Stimulated activated CD8-positive, alpha-beta memory T cell treated with anti-CD3 and anti-CD28 coated beads, Interleukin-4, amount 100 ng/mL, for 1 hour (primary cell): ENCODE measurements at places on chromosomes 11 and 22.

GRCh38 chr22:33513388-33514338, 406.6 kb downstream of the LARGE1 start:
- DNase-seq: no peak

GRCh38 chr22:29270475-29271271, 2.6 kb downstream of the EWSR1 start:
- DNase-seq: no peak

DNA sequence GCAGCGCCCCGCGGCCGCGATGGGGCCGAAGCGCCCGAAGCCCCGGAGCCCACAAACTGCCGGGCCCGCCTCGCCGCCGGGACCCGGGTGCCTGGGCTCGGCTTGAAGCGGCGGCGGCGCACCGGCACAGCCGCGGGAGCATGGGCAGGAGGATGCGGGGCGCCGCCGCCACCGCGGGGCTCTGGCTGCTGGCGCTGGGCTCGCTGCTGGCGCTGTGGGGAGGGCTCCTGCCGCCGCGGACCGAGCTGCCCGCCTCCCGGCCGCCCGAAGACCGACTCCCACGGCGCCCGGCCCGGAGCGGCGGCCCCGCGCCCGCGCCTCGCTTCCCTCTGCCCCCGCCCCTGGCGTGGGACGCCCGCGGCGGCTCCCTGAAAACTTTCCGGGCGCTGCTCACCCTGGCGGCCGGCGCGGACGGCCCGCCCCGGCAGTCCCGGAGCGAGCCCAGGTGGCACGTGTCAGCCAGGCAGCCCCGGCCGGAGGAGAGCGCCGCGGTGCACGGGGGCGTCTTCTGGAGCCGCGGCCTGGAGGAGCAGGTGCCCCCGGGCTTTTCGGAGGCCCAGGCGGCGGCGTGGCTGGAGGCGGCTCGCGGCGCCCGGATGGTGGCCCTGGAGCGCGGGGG, 346 bp downstream of the FJX1 start:
- DNase-seq: no peak

GRCh38 chr11:17394743-17395390, 6.4 kb upstream of the KCNJ11 start:
- DNase-seq: no peak

- DNase-seq: no peak
These were observed 24.7 kb downstream of the IL10RA start for GRCh38 chr11:118010738-118011461.

- DNase-seq: no peak
These were observed 2413.8 kb upstream of the RAG2 start for GRCh38 chr11:39011797-39012196.

DNA sequence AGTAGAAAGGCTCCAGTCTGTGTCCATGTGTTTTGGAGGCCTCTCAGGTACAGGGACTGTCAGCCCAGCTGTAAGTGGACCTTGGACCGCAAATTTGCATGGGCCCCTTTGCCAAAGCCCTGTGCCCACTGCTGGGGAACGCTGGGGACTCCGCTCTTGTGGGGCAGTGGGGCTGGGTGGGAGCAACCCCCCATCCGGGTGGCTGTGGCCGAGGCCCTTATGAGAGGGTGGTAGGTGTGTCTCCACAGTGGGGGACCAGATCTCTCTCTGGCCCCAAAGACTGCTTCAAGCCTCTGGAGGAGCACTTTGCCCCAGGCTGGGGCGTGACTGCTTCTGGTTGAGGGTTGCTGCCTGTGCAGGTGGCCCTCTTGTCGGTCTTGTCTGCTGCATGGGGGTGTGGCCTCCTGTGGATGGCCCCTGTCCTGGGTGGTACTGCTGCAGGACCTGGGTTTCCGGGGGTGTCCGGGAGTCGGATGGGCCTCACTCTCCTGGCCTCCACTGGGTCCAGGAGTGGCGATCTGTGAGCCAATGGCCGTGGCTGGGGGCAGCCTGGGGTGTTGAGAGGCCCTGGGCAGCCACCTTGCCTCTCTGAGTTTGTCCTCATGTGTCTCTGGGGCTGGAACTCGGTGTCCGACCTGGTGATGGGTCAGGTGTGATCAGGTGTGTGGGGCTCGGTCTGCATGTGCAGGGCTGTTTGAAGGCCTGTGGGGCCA, 15.9 kb downstream of the KCNQ1 start:
- DNase-seq: no peak

DNA sequence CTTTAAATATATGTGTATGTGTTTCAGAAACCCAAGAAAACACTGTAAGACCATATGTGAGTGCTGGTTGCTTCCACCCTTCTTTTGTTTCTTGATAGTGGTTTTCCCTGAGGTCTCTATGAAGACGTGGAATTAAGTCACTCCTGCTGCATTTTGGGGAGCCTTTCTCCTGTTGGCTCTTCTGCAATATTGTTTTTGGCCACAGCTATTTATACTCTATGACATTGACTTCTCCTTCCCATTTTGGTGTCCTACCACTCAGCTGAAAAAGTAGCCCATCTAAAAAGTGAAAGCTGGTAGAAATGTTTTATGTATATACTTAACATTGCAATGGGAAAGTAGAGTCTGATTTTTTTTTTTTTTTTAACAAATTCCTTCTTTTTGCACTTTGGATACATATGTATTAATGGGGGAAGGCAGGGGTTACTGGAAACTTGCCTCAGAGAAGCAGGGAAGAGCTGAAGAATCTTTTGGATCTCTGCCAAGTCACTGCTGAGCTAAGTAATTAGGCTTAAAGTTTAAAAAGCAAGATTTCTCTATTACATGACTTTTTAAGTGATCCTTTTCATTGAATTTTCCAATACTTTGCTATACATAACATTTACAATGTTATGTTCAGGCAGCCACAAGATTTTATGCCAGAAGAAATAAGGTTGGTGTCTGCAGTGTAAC, 1.8 kb downstream of the TTC17 start:
- no peak for DNase-seq

- no peak for DNase-seq
These were observed 5.9 kb downstream of the OR51T1 start for GRCh38 chr11:4887591-4887990.

GRCh38 chr11:44852159-44852747, 98.4 kb downstream of the TP53I11 start:
- DNase-seq: no peak

DNA sequence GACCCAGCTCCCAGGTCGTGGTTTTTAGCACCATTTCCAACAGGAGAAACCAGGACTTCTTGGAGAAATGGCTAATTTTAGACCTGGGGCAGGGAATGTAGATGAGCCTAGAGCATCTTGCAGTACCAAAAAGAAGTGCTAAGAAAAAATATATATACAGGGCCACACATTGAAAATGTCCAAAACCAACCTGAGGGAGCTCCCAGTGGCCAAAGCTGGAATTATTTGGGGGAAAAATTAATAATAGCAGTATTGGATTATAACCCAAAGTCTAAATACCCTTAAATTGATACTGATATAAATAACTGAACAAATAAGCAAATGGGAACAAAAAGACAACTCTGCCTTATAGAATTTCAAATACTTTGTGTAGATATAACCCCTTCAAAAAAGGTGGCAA, 108.0 kb downstream of the PARVA start:
- DNase-seq: no peak

DNA sequence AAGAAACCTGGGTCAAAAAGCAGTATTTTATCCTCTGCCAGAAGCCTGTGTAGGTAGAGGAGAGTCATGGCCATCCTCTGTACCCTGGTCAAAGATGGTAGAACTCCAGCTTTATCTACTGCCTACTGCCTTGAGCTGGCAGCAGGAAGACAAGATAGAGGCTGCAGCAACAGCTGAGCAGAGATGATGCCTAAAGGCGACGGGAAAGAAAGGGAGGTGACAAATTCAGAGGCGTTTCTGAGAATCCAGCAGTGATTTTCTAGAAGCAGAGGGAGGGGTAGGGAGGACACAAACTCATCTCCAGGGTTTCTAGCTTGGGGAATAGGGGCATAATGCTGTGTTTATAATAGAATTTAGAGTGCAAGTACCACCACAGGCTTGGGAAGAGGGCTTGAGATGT, 15.5 kb upstream of the C1QTNF4 start:
- DNase-seq: no peak

DNA sequence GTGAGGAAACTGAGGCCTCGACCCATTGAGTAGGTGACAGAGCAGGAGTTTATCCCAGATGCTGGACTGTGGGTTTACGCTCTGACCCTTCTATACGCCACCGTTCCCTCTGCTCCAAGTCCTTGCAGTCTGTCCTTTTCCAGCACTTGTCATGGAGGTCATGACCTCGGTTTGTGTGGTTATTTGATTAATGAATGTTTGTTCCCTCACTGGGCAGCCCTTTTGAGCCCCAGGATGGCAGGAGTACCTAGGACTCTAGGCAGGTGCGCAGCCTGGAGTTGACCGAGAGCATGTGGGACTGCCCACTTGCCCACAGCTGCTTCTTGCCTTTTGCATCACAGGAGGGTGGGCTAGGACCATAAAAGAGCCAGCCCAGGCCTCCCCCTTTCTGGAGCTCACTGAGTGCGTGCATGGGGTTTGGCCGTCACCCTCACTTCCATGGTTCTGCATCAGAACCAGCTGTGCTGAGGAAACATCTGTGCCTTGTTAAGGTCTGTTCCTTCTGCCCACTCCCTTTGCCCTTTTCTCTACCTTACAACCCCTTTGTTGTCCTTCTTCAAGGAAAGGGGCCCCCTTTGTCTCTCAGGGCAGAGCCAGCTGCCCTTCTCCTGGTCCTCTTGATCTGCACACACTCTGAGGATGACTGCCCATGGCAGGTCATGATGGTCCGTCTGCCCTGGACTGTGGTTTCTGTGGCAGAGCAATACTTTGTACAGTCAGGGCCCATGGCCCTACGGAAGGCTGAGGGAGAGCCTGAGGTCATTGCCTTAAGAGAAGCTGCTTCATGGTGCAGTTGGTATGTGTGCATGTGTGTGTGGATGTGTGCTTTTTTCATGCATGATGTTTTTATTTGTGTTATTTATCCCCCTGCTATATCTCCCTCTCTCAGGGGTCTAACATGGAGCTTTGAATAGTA, 38.2 kb downstream of the BMAL1 start:
- no peak for DNase-seq

DNA sequence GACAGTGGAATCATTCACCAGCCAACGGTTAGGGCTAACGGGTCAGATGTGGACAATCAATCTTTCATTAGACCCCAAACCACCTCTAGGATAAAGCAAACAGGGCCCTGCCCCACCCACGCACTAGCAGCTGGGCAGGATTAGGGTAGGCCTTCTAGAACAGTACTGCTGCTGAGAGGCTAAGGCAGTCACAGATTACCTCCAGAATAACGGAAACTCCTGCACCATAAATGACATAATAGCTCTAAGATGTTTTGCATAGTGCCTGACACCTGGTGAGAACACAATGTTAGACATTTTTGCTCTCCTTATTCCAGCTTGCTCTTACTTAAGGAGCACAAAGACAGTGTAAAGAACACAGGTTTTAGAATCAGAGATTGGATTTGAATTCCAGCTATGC, 1.8 kb downstream of the SYTL2 start:
- DNase-seq: no peak

DNA sequence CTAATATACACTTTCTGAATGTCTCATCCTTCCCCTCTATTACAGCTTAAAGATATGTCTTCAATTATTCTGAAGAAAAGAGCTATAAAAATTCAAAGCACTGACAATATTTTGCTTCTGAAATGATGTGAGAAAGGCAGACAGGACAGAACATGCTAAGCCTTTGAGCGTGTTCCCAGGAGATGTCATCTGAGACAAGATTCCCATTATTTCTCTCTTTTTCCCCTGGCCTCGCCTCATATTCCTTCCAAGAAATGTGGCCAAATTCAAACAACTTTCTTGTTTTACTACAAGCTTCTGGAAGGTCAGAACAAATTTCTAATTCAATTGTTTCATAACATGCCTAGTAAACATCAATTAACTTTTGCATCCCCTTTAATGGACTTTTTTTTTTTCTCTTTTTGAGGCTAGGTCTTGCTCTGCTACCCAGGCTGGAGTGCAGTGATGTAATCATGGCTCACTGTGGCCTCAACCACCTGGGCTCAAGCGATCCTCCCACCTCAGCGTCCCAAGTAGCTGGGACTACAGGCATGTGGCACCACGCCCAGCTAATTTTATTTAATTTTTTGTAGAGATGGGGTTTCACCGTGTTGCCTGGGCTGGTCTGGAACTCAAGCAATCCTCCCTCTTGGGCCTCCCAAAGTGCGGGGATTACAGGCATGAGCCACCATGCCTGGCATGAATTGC, 37.1 kb upstream of the NFRKB start:
- DNase-seq: no peak

- DNase-seq: peak; percentile 28
These were observed 56.1 kb downstream of the AMBRA1 start for GRCh38 chr11:46537537-46538295.

DNA sequence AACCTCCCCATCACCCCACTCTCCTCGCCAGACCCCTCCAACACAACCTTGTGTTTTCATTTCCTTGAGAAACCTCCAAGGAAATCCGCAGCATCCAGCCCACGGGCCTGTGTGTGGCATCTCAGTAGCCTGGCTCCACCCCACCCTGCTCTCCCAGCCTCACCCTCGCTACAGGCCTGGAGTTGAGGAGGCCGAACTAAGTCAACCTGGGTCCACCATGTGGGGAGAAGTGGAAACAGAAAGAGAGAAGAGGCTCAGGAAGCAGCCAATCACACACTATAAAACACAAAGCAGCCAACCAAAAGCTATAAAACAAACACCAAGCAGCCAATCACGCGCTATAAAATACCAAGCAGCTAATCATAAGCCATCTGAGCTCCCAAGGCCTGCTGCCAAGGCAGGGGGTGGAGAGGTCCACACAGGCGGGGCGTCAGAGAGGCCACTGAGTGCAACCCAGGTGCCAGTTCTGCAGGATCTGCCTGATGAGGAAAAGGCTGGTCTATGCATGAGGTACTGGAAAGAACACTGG, 72.0 kb downstream of the MICAL3 start:
- no peak for DNase-seq

- no peak for DNase-seq
These were observed 2.2 kb downstream of the GLB1L2 start for GRCh38 chr11:134333946-134334345.

- no peak for DNase-seq
These were observed 43.2 kb downstream of the GLYATL2 start for GRCh38 chr11:58801302-58801701.

- DNase-seq: no peak
These were observed 123.7 kb upstream of the HSD17B12 start for GRCh38 chr11:43556612-43557375.

DNA sequence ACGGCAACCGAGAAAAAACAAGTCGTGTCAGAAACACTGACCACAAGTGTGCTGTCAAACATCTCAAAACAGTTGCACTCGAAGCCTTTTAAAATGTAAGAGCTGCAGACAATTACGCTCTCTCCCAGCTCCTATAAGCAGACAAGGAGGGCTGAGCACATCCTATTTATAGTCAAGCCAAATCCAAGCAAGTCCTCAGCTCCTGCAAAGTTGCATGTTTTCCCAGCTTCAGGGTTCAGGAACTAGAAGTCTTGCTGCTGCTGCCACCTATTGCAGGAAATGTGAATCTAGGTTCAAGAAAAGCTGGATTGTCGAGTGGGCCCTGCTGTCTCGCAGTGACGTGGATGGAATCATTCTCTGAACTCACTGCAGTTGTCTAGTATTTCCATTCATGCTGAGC, 15.5 kb downstream of the EFCAB6 start:
- DNase-seq: no peak
